ENCODE measurements at places on chromosomes 3 and 15. TPM values are rescaled to one million over a fixed set of nuclear protein-coding genes. Genes with fewer than 3 reads are reported as not detected.

Gene TXNRD3
- total RNA-seq: 12.6 TPM

- DNase-seq: no peak
Measured at GRCh38 chr15:44598892-44599291, 61.9 kb downstream of the EIF3J start.

DNA sequence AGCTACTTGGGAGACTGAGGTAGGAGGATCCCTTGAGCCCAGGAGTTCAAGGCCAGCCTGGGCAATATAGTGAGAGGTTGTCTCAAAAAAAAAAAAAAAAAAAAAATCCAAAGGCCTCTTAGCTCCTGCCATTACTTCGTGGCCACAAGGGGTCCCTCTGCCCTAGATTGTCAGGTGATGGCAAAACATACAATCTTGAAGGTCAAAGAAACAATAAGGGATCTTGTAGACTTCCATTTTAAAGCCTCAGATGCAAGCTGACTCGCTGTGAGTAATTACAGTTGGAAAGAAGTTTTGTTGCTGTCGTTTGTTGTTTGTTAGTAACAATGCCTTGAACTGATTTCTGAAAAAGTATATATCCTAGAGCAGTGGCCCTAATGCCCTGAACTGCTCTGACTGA, 55.9 kb upstream of the PLCL2 start:
- no peak for DNase-seq

- no peak for DNase-seq
Measured at GRCh38 chr3:124574012-124574411, 156.2 kb upstream of the UMPS start.

GRCh38 chr3:33932010-33932764, 133.8 kb downstream of the PDCD6IP start:
- no peak for DNase-seq

GRCh38 chr15:90561344-90562244, 31.9 kb downstream of the CRTC3 start:
- no peak for DNase-seq

DNA sequence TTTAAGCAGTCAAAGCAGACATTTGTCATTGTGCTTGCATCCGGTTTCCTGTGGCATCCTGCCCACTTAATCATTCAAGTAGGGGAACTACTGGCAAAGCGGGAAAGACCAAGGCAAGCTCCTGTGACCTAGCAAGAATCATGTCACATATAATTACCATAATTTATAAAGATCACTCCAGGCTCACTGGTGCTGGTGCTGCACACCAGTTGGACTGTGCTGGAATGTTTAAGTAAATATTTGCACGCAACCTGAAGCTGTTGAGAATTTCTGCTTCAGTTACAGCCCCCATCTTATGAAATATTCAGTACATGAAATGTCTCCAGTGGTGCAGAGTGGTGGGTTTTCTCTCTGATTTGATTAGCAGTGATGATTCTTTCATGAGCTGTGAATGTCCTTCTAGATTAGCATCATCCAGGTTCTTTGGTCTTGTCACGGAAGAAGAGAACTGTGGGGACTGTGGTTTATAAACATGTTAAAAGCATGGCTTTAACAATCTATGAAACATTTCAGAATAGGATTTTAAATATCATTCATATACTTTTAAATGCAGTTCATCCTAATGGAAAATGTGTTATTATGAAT, 621.3 kb upstream of the EPHA6 start:
- DNase-seq: no peak

DNA sequence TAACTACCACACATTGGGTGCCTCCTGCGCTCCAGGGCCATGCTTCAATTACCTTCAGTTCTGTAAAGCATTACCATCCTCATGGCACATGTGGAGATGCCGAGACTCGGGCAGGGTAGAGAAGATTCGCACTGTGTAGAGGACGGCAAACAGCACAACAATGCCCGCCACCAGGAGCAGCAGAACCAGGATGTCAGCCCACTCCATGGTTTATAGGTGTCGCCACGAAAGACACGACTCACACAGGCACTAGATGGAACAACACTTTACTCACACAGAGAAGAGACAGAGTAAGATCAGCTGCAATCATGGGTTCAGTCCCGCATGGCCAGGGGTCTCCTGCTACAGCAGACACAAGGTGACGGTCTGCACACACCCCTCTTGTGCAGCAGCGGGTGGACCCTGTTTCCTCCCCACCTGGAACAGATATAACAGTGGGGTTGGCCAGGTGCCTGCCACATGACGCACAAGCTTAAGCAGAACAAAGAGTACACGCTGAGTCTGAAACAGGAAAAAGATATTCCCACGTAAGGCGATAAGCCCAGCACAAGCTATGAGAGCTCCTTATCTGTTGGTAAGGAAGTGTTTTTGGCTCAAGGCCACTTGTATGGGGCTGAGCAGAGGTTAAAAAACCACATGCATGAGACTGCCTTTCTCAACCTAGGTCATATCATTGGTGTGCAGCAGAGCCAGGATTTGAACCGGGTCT, 2.5 kb upstream of the TBC1D21 start:
- no peak for DNase-seq

- DNase-seq: no peak
Measured at GRCh38 chr15:29913528-29914135, 91.4 kb upstream of the TJP1 start.

DNA sequence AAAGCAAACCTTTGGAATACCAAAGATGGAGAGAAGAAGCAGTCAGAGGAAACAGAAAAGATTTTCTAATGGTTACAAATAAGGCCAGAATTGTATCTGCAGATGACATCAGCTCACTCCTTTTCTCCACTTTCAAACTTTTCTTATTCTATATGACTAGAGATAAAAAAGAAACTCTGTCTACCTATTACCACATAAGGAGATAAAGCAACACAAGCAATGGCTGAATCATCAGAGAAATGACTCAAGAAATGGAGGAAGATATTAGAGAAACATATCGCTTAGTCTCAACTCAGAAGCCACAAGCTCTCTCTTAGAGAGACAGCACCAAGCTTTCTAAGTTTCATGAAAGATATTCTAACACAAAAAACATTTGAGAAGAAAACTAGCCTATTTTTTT, 784.0 kb downstream of the ZPLD1 start:
- no peak for DNase-seq

All from left lung (tissue), 14 donors.